G401 (cell line): ENCODE measurements at places on chromosomes 12 and 14. TPM values are rescaled to one million over a fixed set of nuclear protein-coding genes. Genes with fewer than 3 reads are reported as not detected.

Gene KRT3
- not detected in 2 replicates for total RNA-seq

Gene JPH4
- total RNA-seq = not detected in 2 replicates

Gene ERG28
- total RNA-seq = 15.1 and 16.6 TPM in 2 replicates

Gene LRR1
- 28.6 and 41.1 TPM in 2 replicates for total RNA-seq

DNA sequence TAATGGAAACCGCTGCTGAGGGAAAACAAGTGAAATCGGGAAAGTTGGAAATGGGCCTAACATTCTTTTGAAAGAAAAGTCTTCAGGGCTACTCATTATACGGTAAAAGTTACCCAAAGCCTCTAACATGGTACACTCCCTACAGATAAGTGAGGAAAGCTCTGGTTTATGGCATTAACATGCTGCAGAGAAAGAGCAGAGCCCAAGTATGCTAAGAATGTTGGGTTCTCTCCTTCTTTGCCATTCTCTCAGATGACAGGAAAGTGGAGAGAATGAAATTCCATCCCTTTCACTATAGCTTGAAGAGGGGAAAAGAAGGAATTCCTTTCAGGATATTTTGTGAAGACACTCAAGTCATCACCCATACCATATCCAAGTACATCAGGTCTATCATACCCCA, 348.0 kb downstream of the SEC23A start:
- no peak for DNase-seq

- DNase-seq = no peak
These were observed 1098.7 kb downstream of the AACS start for GRCh38 chr12:126163984-126164383.

- no peak for DNase-seq
These were observed 39.1 kb upstream of the GZMB start for GRCh38 chr14:24673059-24673458.

GRCh38 chr14:53621433-53621832, 335.2 kb downstream of the BMP4 start:
- DNase-seq = no peak

- no peak for DNase-seq
These were observed 97.8 kb downstream of the SPTSSA start for GRCh38 chr14:34364201-34364600.

DNA sequence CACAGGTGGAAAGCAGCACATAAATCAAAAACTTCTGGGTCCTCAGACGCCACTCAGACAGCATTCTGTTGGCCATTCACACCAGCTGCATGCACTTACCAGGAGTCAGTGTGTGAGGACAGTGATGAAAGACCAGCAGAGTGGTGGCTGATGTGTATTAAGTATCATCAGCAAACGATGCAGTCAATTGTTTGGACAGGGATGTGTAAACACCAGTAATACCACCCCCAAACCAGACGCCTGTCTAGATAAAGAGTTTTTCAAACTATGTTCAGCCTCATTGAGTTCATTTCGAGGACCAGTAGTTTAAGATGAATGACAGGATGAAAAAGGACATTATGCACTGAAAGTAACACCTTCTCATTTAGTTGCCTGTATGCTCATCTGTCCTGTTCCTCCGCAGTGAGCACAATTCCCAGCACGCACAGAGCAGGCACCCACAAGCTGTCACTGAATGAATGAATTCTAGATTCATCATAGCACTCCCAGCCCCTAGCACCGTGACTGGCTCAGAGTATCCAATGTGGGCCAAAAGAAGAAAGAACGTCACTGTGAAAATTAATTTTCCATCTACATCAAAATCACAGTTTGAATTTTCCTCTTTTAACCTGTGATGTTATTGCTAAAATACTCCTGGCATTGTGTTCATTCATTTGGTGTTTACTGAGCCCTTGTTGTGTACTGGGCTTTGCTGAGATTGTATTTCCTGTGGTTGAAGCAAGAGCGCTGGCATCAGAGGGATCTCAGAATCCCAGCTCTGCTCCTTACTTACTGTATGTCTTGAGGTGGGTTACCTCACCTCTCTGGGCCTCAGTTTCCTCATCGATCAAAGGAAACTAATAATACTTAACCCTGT, 124.8 kb upstream of the NOS1 start:
- no peak for DNase-seq

DNA sequence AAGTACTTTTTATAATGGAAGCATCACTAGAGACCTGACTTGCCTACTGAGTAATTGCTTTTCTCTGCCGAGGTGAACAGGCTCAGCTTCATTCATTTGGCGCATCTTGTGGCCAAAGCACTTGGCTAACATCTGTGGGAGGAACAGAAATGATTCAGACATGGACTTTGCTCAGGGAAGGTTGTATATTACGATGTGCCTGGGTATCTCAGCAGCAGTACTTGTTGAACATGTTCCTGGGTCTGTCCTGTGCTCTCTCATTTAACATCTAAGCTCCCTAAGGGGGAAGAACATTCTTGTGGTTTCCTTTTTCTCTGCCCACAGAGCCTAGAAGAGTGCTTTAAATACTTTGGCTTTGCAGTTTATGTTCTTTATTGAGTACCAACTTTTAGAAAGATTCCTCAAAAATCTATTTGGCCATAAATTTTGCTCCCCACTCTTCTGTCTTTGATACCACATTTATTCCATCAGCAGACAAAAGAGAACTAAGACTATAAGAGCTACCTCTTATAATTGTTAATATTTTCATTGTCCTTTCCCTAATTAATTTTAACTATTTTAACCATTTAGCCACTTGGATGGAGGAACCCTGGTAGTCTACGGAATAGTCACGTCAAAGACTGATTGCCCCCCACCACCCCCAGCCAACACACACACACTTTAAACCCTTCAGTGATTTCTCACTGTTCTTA, 101.2 kb upstream of the EGLN3 start:
- no peak for DNase-seq
